ENCODE measurements at places on chromosomes 2 and 18.

- no peak for DNase-seq
These were observed 20.5 kb downstream of the DAPL1 start for GRCh38 chr2:158815658-158816057.

DNA sequence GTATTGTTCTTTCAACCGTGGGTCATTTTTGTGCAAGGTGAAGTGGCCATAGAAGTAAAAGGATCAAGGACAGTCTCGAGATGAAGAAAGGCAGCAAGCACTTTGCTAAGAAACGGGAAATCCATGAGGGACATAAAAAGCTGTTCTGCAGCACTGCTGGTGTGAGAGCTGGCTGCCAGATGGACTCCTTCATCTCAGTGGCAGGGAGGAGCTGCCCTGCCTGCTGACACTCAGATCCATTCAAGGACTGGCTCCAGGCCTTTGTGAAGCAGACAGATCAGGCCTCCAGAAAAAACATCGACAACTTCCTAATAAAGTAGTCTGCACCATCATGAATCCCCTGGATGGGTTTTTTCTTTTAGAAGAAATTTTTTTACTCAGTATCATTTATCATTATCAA lies 29.5 kb downstream of the RMC1 start:
- DNase-seq, result no peak

- no peak for DNase-seq
These were observed 154.7 kb downstream of the QPCT start for GRCh38 chr2:37499113-37499512.

DNA sequence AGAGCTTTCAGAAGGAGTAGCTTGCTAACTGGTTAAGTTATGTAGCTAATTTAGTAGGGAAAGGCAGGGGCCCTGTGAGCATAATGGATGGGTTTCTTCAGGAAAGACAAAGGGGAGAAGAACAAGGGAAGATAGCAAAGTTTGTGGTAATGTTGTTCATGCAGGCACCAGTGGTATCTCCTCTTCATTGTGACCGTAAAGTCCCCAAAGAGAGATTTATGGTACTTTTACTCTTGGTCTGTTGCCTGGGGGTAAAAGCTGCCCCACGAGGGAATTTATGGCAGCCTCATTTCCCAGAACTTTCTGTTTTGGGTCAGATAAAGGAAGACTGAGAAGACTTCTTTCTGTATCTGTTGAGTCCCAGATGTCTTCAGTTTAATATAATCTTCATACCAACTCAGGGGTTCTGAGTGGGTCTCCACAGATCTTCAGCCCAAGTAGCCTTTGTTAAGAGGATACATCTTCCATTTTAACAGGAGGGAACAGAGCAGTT lies 27.5 kb downstream of the MALT1 start:
- DNase-seq, result no peak

DNA sequence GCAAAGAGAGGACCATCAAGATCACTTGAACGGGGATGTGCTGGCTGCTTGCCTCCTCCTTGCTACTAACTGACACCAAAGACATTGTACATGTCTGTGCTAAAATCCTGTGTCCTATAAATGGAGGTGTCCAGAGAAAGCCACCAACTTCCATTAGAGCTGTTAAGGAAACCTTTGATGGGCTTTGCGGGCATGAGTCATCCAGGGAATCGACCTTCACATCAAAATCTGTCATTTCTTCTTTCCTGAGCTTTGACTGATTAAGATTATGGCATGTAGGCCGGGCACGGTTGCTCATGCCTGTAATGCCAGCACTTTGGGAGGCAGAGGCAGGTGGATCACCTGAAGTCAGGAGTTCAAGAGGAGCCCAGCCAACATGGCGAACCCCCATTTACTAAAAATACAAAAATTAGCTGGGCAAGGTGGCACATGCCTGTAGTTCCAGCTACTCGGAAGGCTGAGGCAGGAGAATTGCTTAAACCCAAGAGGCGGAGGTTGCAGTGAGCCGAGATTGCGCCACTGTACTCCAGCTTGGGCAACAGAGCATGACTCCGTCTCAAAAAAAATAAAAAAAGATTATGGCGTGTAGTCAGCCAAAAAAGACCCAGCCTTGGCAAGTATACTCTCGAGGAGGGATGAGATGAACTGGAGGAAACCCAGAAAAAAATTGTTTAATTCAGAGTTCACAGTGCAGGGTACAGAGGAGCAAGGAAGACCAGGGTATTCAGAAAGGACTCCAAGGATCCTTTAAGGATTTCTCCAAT lies 115.8 kb downstream of the CABLES1 start:
- no peak for DNase-seq

- DNase-seq, result no peak
These were observed 283.5 kb downstream of the CCDC178 start for GRCh38 chr18:33156906-33157470.

- DNase-seq, result no peak
These were observed 38.2 kb upstream of the CYP1B1 start for GRCh38 chr2:38113981-38114708.

All from activated naive CD4-positive, alpha-beta T cell treated with anti-CD3 and anti-CD28 coated beads, Interleukin-2, amount 10 ng/mL, durations not matched to agents 7 days and 5 days (primary cell).